ENCODE measurements at places on chromosomes 5 and 9.

- no peak for DNase-seq
Observed at GRCh38 chr5:149424371-149425315, 45.6 kb upstream of the IL17B start.

DNA sequence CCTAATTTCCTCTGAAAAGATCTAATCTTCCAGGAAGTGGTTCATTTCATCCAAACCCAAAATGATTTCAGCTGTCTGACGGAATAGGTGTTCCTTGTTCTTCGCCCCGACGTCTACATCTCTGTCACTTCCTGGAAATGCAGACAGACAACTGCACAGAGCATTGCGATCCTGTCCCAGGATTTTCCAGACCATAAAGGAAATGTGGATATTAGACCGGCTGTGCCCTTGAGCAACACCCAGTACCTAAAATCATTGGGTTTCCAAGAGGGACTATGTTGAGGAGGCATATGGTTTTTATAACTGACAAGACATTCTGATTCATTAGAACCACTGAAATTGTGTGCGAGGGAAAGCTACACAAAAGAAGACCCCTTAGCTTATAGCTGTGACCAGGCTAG is 74.2 kb downstream of the MSX2 start:
- no peak for DNase-seq

GRCh38 chr5:145772466-145772865 is 62.7 kb downstream of the PRELID2 start:
- DNase-seq = no peak

GRCh38 chr5:132103332-132103951 is 29.9 kb downstream of the CSF2 start:
- DNase-seq = no peak

DNA sequence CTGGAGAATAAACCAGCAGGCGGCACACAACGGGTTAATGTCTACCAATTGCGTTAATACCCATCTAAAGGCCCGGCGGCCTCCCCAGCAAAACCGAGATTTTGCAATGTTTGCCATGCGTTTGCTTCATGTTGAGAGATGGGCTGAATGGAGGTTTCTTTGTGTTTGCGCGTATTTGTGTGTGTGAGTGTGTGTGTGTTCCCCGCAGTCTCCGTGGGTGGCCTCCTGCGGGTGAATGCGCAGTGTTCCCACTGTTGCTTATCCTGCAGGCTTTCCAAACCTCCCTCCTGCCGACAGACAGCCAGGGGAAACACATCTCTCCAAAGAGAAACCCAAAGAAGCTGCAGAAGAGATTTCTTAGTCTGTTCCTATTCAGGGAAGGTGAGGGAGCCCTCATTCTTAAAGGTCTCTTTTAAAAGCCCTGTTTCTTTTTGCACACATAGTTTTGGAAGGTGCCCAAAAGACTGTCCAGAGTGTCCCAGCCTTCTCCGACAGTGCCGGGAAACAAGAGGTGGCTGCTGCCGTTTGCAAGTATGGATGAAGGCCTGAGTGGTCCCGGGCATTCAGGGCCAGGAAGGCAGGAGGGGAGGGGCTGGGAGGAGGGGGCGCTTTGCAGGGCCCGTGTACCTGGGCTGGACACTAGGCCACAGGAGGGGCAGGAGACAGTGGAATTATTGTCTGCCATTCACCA is 103.8 kb upstream of the ERCC6L2 start:
- DNase-seq = no peak

DNA sequence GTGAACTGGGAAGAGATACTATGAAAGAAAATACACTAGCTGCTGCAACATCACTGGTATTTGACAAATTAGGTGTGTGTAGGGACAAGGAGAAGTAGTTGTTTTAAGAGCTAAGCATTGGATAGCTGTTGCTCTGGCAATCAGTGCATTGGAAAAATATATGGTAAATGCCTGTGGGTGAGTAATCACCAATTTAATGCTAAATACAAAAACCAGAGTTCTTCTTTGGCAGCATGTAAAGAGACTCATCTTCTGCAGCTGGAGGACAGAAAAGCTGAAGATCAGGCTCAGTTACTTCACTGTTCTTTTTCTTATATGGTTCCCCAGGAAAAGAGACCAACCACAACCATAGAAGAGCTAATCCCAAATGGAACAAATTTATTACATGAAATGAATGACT is 201.8 kb upstream of the MPDZ start:
- no peak for DNase-seq

- DNase-seq = no peak
Observed at GRCh38 chr5:169527863-169528262, 55.7 kb upstream of the SPDL1 start.

DNA sequence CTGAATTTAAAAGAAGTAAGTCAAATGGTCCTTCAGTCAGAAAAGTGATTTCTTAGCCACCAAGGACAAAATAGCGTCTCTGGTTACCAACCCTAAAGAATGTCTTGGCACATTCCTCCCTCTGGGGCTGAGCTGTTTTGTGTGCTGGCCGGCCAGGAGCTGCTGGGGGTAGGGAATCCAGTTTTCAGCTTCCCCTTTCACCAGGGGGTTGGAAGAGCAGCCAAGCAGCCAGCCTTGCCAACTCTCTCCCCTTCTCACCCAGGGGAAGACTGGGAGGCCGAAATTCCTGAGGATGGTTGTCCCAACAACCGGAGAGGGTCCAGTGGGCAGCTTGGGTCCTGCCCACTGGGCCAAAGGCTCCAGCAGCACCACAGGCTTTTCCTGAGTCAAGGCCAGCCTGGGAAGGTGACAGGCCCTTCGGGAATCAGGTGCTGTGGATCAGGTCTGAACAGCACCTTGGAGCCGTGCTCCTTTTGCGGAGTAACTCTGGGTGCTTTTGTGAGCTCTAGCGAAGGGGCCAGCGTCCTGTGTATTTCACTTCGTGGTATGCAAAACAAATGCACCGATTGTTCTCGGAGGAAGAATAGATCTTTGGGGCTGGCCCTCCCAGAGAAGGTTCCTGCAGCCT is 4.2 kb downstream of the WWC1 start:
- DNase-seq = no peak

DNA sequence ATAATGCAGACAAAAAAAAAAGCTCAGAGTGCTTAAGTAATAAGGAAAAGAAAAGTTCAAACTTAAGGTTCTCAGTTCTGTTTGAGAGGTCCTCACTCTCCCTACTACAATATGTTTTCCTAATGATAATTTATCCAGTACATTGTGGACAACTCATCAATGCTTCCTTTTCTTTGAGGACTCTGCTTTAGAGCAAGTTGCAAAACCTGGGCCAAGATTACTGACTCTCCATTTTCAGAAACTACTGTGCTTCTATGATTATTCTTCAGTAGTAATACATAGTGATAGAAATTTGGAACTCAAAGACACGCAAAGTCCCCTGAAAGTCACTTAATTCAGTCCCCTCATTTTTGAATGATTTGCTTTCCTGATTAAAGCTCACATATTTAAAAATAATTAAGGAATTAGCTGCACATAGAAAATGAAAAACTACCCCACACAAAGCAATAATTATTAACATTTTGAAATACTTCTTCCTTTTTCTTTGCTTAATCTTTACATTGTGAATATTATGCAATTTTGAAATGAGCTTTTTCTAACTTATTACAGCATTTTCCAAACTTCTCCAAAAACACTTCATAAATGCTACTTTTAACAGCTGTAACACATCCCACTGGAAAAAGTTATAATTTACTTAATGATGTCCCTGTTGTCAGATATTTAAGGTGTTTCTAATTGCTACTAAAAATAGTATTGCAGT is 11.2 kb downstream of the CDKN2A start:
- DNase-seq = no peak

- no peak for DNase-seq
Observed at GRCh38 chr5:50300878-50301277, 140.2 kb downstream of the EMB start.

- no peak for DNase-seq
Observed at GRCh38 chr9:113648586-113648985, 185.1 kb downstream of the RGS3 start.

GRCh38 chr9:72480921-72481320 is 40.5 kb upstream of the TMC1 start:
- no peak for DNase-seq

DNA sequence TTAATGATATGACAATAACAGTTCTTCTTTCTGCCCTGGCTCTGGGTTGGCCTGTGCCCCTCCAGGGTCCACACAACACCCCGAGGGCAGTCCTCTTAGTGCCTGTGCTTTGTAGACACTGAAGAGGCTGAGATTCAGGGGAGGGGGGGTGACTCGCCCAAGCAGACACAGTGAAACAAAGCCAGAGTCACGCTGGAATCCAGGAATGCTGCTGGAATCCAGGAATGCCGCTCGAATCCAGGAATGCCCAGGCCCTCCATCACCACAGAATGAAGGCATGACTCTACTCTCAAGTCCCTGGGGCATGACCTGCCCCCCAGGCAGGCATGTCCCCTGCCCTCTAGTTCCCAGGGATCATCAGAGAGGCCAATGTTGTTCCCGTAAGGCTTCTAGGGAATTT is 73.1 kb downstream of the LRSAM1 start:
- DNase-seq = no peak

GRCh38 chr9:121009650-121010049 is 40.4 kb downstream of the C5 start:
- DNase-seq = no peak

GRCh38 chr5:180618829-180619562 is 27.7 kb upstream of the SCGB3A1 start:
- no peak for DNase-seq

DNA sequence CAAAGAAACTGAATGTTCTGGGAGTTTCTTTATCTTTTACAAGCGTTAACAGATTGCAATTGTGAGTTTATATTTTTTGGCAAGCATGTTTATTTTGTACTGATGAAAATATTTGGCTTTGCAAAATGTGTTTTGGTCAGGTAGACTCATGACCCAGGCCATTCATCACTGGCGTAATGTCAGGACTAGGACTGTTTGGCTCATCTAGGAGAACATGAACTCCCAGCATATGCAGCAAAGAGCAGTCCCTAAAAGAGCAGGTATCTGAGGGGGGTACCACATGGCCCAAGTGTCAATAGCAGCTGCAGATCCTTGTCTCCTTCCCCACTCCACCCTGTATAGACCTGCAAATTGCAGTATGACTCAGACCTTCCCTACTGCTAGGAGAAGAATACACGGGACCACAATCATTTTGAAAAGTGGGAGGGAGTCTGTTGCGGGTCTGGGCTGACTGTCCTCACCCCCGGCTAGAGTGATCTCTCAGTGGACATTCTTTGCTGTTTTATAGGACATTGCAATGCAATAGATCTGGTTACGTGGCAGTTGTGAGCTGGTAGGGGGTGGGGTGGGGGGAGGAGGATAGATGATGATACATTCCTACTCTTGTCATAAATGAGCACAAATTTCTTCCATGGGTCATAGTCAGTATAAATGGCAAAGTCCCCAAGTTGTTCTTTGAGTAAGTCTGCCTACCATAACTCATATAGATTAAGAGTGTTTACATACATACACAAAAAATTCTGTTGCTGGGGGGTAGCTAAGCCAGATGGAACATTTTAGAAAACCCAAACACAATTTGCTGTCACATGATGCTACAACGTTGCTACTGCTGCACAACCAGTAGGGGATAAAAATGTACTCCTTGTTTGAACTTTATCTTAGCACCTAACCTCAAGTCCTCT is 20.8 kb upstream of the SNCAIP start:
- no peak for DNase-seq

- DNase-seq = no peak
Observed at GRCh38 chr9:76699971-76700370, 64.3 kb upstream of the PCA3 start.

- no peak for DNase-seq
Observed at GRCh38 chr5:162811071-162811470, 626.3 kb upstream of the CCNG1 start.

DNA sequence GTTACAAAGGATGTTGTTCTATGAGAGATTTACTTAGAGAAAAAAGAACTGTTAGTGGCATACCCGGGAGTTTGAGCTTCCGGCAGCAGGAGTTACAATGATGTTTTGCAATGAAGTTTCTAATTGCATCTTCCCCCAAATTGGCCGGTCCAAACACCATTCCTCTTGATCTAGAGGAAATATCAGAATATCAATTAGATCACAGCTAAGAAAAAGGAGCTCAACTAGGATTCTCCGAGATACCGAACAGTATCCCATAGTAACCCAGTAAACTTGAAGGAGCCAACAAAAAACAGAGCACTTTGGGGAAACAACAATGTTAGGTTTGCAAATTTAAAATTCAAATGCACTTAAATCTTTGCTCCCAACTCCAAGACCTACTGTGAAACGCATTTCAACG is 159.5 kb downstream of the TRPM6 start:
- DNase-seq = no peak

DNA sequence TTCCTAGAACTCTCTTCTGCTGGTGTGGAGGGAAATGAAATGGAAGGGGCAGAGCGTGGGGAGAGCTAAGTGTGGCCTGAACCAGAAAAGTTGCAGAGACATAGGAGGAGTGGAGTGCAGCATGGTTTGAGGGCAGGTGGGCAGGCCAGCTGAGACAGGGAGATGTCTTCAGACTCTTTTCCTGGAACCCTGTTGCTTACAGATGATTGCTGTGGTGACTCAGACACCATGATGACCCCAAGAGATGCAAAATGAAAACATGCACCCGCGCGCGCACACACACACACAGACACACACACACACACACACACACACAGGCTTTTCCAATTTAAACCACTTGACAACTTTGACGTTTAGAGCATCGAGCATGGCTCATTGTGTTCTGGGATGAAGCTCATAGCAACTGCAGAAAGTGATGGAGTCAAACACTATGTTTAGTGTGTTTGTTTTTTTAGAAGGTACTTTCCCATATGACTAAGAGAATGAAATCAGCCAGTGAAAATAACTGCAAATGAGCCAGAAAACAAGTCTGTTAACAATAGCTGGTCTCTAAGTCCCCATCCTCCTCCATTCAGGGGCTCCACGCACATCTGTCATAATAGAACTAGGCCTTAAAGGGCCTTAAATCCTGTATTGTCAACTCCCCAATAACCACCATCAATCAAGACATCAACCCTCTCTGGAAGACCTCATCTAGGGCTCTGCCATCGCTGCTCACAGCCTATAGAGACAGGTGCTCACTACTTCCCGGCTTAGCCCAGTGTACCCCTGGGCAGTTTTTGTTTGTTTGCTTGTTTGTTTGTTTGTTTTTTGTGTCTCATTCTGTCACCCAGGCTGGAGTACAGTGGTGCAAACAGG is 9.6 kb downstream of the TMOD1 start:
- DNase-seq = no peak

- no peak for DNase-seq
Observed at GRCh38 chr5:160044391-160044804, 35.5 kb downstream of the TTC1 start.

DNA sequence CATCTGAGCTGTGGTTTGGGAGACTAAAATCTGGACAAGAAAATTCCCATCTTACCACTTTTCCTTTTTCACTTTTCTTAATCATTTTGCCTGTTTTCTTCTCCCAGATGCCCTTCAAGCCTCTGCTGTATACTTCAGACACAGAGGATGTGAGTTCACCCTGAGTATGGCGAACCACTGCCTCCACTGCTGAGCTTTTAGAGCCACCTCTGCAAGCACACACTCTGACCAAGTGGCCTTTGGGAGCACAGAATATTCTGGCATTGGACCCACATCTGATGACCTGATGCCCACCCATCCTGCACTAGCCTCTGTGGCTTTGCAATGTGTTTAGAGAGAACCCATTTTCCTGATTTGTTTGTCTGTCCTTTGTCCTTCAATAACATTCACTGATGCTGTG is 32.5 kb downstream of the TERT start:
- DNase-seq = no peak

All from NCI-H2107 (cell line).